Anterior cingulate cortex (tissue), 58 donors: ENCODE measurements at places on chromosomes 3 and 15.
A peak's percentile ranks its signal among the peaks of the same experiment; 100 is the strongest.

- DNase-seq, result no peak
These were observed 24.4 kb upstream of the SLC24A5 start for GRCh38 chr15:48096355-48096786.

GRCh38 chr3:179450901-179451264 is 387 bp downstream of the GNB4 start:
- DNase-seq, result peak; percentile 50

DNA sequence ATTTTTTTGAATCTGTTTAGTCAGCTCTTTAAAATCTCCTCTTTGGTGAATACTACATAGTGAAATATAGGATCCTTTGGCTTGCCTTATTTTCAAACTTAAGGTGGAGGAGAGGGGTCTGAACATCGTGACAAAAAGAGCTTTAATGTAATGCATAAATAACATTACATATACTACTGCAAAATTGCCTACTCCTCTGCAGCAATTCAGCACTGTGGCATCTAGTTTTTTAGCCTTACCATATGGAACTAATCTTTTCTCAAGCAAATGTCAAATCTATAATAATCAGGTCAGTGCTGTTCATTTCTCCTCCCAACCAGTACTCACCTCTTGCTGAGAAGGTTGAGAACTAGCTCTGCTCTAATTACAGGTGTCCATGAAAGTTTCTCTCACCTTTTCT is 394.0 kb upstream of the CDIN1 start:
- DNase-seq, result no peak

DNA sequence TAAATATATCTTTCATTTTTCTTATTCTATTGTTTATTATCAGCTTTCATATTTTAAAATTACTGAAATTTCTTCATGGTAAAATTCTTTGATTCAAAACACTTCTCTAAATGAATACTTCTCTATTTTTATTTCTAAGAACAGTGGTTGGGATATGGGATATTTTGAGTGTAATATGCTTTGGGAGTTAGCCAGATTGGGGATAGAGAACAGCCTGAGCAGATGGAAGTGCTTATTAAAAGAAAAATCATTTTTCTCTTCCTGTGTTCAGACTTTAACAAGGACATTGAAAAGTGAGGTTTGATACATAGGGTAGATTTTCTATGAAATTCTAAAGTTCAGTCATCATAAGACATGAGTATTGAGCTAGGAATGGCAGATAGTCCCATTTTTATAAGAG is 84.8 kb downstream of the COL6A5 start:
- no peak for DNase-seq

DNA sequence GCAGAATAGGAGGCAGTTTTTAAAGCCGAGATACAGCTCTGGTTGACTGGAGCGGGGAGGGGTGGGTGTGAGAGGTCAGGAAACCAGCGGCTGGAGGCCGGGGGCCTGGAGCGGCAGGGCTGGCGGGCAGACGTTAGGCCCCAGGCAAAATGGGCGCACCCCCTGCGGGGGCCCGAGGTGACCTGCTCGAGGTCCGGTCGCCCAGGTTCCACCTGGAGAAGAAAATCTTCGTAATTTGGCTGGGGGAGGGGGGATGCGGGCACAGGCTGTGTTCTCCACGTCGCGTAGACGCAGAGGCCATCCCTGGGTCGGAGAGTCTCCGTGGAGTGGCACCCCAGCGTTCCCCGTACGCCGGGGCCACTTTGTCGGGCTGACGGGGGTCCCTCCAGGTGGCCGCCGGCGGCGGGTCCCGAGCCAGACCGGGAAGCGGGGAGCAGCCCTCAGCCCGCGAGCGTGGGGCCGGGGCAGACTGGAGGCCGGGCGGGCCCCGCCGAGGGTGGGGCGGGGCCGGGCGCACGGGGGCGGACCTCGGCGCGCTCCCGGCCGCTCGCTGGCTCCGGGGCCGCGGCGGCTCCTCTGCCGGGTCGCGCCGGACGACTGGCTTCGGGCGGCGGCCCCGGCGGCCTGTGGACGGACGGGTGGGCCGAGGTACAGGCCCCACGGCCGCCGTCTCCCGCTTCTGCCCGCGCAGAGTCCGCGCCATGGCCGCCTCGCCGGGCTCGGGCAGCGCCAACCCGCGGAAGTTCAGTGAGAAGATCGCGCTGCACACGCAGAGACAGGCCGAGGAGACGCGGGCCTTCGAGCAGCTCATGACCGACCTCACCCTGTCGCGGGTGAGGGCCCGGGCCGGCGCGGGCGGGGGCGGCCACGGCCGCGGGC is at the start of gene CRTC3:
Gene CRTC3, plus strand, starts transcription at position 553 of the 879 bp plus-strand sequence. Its CDS starts 149 bp downstream, at position 702.
- DNase-seq, result peak; percentile 52

GRCh38 chr3:62236016-62236415 is 137.3 kb downstream of the FEZF2 start:
- DNase-seq, result no peak

- peak; percentile 86 for DNase-seq
These were observed at the start of gene ALDH1L1 for GRCh38 chr3:126180477-126181397. Gene ALDH1L1 (minus strand): TSS chr3:126180586. CDS start chr3:126160979, 19,607 bp downstream.

- DNase-seq, result no peak
These were observed 192.9 kb upstream of the CADPS start for GRCh38 chr3:63067999-63068645.

- DNase-seq, result no peak
These were observed 540 bp upstream of the EDC3 start for GRCh38 chr15:74696398-74696729.

DNA sequence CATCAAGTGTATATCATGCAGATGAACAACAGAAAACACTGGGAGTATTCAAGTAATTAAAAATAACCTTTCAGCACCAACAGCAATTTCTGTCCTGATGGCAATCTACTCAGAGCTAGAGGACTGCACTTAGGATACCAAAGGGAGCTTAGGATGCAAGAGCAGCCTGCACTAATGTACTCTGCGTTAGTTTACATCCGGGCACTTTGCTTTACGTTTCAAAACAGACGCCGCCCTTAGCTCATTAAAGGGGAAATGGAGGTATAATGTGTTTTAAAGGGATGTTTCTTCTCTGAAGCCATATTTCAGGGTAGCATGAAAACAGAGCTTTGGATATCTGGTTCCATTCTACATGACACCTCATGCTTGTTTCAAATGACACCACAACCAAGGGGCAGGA is 14.0 kb upstream of the B3GNT5 start:
- DNase-seq, result no peak
